Activated CD4-positive, CD25-positive, alpha-beta regulatory T cell (primary cell): ENCODE measurements at places on chromosomes 13 and 19.

GRCh38 chr13:49353908-49354307 is 90.0 kb downstream of the CAB39L start:
- no peak for DNase-seq

DNA sequence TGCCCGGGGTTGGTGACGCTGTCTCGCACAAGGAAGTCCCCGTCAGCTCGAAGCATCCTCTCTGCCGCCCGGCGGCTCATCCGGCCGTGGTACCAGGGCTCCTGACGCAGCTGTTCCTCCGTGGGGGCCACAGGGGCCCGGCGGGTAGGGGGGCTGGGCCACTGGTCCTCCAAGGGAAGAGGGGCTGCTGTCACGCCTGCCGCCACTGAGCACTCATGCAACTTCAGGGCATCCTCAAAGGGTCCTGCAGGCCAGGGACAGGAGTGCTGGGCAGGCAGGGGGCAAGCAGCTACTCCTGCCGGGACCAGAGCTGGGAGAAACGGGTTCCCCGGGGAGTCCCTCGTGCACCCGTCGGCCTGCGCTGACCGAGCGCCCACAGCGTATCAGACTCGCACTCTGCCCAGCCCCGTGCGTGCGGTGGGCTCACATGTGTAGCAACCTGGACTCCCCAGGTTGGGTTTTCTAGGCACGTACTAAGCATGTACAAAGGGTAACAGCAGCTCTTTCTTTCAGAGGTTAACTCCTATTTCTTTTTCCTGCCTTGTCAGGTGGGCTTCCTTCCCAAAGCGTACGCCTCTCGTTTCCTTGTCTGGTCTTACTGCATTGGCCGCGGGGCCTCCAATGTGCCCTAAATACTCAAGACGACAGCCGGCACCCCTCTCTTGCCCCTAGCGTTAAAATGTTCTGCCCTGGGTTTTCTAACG is 13.4 kb upstream of the C2CD4C start:
- DNase-seq, result no peak

- no peak for DNase-seq
Observed at GRCh38 chr13:110387451-110388107, 80.5 kb downstream of the COL4A2 start.

DNA sequence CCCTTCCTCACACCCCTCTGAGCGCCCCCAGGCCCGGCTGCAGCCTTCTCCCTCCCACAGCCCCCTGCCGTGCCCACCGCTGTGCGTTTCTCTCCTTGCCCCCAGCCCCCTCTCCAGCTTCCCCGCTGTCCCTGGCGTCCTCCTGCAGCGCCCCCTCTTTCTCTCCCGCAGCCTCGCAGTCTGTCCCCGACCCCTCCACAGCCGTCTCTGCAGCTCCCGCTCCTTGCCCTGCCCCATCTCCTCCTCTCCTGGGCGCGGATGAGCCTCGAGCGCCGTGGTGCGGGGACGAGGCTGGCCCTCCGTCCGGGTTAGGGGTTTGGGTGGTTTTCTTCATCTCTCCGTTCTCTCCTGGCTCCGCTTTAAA is 1.1 kb downstream of the KMT5C start:
- DNase-seq, result no peak

GRCh38 chr19:1468821-1469254 is 10.2 kb downstream of the C19orf25 start:
- DNase-seq, result no peak

DNA sequence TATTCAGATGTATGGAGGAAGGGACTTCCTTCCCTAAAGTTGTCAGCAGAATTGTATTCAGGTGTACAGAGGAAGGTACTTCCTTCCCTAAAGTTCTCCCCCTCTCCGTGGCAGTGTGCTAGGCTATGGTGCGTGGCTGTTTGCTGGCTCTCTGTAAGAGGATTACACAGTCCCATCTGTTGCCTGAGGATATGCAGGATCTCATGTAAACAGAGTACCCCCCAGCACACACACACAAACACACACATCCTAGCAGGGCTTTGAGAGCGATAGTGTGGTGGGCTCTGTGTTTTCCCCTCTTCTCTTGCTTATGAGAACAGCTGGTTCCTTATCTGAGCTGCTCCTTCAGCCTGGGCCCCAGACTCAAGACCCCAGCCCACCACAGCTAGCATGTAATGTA is 10.3 kb downstream of the NEK5 start:
- DNase-seq, result no peak

GRCh38 chr13:113327766-113328471 is 30.9 kb downstream of the LAMP1 start:
- no peak for DNase-seq

DNA sequence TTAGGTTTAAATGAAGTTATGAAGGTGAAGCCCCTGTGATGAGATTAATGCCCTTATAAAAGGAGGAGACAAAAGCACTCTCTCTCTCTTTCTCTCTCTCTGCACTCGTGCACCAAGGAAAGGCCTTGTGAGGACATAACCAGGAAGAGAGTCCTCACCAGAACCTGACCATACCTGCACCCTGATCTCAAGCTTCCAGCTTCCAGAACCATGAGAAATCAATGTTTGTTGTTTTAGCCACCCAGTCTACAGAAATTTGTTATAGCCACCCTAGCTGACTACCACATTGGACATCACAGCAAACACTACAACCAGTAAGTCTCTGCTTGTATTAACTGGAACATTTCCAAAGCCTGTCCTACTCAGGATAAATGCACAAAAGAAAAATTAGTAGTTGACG is 34.7 kb upstream of the WDFY2 start:
- no peak for DNase-seq

GRCh38 chr13:22114630-22115311 is 443.9 kb downstream of the FGF9 start:
- DNase-seq, result no peak
